ENCODE measurements at places on chromosomes 13 and 19. TPM values are rescaled to one million over a fixed set of nuclear protein-coding genes. Genes with fewer than 3 reads are reported as not detected.

DNA sequence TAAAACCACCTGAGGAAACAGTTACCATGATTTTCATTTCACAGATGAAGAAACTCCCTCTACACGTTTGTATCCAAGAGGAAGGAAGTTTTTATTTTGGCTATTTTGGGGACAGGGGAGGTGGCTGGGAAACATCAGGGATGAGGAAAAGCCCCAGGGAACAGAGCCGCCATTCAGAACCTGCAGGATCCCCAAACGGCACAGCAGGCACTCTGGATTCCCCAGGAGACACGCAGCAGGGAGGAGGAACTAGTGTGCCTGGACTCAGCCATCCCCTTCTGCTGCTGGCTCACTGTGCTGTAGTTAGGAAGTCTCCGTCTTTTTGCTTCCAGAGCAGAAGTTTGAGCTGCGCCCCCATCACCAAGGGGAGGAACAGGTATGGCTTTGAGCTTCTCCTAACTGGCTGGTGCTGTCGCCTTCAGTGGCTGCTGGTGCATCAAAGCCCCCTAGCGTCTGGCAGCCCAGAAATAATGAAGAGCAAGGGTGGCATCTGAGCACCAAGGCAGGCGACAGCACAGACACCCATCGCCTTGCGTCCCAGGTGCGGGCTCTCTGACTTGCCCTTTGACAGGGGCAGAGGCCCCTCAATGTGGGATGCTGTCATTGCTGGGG is 4.2 kb downstream of the NAPA start:
- DNase-seq: no peak

DNA sequence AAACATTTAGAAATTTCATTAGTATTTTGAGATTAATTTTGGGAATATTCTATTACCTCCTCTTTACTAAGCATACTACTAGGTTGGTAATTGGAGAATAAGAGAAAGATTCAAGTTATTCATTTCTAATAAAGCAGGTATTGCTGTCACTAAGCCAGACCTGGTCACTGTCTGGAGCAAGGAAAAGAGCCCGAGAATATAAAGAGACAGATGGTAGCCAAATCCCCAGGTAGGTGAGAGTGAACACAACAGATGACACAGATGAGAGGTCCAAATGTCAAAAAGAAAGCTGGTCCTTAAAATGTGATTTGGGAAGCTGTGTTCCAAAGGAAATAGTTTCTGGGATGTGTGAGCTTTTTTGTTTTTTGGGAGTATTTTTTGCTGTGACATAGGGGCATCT is 128.6 kb downstream of the ZNF100 start:
- DNase-seq: no peak

DNA sequence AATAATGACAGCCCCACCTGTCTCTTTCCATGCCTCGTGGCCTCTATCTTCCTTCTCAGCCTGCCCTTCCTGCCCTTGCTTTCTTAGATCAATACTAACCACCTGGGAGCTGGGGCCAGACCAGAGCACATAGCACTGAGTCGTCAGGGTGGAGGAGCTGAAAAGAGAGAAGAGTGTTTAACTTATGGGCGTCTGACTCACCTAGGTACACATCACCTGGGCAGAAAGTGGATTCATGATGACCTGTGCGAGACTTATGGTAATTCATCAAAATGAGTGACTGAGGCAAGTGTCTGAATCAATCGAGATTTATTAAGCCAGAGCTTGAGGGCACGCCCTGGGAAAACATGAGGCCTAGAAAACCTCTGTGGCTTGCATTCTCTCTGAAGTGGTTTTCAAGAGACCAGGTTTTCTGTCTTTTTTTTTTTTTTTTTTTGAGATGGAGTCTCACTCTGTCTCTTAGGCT is 19.2 kb downstream of the CEACAM6 start:
- no peak for DNase-seq

Gene JOSD2
- 7.7 TPM for polyA plus RNA-seq

All from right renal cortex interstitium (tissue), 3 donors.